ENCODE measurements at places on chromosomes 4 and X.

DNA sequence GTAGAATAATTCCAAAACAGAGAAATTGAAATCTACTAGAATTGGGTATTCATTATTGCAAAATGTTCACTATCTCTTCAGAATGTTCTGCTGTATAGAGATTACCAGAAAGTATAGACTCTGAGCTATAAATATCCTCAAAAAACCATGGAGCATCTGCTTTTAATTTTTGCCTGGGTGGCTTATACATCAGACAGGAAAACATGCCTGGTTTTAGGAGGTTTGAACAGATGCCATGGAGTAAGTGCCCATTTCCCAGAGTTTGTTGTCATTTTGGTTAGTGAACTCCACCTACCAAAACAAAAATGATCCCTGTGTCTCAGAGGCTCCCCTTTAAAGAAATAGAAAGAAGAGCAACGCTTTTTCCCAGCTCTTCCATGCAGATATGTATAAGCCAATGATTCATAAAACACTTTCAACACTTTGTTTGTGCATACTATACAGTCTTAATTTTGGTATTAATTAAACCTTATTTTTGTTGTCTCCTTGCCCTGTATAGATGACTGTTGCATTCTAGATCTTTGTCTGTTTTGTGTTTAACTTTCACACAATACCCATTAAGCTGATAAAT is 68.7 kb downstream of the MEPE start:
- no peak for DNase-seq

DNA sequence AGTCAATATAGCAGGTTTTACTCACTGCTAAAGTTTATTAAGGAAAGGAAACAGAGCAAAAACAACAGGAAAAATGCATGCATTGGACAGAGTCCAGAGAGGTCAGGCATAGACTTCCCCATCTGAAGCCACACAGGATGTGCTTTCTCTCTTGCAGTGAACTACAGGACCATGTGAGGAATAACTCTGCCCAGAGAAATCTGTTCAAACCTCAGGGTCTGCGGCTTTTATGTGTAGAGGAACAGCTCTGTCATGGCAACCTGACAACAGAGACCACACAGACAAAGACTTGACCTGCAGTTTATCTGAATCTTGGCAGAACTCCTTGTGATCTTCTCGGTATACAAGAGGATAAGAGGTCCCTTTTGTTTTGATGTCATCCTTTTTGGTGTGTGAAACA is 46.3 kb upstream of the LONRF3 start:
- no peak for DNase-seq

DNA sequence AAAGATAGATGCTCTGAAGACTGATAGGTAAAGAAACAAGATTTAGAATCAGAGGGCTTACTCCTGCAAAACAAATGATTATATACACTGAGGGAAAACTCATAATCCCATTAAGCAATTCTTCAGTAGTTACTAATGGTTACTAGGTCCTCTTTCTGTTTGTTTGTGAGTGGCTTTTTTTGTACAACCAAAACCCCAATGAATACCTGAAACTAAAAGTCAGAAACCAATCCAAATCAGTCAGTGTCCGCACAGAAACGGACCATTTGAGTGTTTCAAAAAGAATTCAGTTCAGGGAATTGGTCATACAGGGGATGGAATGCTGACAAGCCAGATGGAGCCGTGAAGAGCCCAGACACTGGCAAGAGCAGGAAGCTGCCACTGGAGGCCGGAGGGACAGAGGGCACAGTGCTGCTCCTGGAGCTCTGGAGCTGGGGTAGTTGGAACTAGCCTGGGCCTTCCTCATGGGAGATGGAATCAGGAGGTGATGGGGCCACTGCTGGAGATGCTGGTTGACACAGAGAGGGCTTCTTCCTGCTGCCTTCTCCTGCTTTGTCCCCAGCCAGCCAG is 31.9 kb downstream of the SETD7 start:
- DNase-seq: no peak

DNA sequence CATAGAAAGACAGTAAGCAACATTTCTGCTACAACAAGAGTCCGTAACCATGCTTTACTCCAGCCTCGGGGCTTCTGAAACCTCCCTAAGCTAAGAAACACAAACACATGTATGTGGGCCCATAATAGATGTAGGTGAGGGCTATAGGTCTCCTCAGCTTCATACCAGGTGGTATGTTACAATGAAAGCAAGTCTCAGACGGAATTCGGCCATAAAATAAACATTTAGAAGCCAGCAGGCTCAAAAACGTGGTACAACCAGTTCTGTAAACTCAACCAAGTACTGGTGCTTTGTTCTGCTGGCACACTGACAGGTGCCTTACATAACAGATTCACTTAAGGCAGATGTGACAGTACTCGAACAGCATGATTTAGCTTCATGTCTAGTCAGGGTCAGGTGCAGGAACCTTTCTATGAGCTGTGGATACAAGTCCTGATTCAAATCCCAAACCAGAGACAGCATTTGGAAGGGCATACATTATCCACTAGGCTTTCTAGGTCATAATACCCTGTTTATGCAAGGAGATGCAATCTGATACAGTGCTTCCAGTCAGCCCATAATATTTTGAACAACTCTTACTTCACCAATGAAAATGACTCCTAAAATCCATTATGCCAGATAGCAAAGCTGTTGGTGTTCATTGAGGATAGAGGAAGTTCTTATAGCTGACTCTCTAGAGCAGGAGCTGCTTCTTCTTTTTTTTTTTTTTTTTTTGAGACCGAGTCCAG is 113.8 kb upstream of the ENPP6 start:
- DNase-seq: no peak

GRCh38 chrX:53239474-53239873 is 14.5 kb upstream of the KDM5C start:
- DNase-seq: no peak

- no peak for DNase-seq
Measured at GRCh38 chr4:7721984-7722551, 217.6 kb downstream of the AFAP1 start.

DNA sequence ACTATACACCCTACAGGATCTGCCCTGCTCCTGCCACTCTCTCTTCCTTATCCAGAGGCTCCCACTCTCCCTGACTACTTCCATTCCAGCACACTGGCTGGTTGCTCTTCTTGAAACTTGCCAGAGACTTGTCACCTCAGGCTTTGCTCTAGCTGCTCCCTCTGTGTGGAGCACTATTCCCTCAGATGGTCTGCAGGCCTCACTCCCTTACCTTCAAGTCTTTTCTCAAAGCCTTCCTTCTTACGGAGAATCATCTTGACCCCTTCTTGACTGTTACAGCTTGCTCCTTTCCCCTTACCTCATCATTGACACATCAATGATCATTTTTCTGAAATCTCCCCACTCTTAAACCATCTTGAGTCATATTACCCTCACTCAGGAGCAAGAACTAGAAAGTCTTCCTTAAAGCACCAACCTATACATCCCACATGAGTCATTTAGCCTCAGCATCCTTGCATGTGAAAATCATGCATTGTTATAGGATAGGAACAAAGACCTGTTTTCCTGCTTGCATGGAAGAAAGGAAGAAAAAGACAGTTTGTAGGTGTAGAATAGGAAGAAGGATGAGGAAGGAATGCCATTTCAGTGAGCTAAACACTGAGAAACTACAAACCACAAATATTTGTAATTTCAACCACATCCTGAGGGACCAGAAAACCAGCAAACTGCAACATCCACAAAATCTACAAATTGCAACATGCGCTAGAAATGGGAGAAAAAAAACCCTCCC is 55.7 kb downstream of the ANTXR2 start:
- no peak for DNase-seq

DNA sequence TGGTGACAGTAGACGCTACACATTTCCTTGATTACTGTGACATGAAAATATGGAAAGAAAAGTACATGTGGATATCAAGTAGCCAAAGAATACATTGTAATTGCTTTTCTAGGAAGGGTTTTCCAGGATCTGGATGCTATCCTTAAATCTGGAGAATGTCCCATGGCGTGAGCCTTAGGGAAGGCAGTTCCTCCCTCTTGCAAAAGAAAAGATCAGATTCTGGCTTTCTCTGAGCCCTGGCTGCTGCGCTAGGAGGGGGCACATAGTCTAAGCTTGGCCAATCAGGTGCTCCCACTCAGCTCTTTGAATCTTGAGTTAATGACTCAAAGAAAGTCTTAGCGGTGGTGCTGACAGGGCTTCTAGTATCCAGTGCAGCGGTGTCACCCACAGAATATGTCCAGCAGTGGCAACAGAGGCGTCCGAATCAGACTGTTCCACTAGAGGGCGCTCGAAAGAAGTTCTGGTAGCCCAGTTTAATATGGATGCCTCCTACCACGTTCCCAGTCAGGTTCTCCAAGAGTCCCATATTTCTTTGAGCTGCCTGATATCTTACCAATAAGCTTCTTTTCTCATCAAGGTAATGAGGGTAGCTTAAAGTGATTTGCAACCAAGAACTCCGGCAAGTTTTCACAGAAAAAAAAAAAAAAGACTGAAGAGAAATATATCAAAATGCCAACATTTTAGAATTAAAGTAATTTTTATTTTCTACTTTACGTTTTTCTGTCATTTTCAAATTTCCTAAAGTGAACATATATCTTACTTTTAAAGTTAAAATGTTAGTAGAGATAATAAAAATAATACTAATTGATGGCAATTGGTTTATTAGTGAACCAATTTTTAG is 213.4 kb upstream of the S100G start:
- peak; percentile 40 for DNase-seq

DNA sequence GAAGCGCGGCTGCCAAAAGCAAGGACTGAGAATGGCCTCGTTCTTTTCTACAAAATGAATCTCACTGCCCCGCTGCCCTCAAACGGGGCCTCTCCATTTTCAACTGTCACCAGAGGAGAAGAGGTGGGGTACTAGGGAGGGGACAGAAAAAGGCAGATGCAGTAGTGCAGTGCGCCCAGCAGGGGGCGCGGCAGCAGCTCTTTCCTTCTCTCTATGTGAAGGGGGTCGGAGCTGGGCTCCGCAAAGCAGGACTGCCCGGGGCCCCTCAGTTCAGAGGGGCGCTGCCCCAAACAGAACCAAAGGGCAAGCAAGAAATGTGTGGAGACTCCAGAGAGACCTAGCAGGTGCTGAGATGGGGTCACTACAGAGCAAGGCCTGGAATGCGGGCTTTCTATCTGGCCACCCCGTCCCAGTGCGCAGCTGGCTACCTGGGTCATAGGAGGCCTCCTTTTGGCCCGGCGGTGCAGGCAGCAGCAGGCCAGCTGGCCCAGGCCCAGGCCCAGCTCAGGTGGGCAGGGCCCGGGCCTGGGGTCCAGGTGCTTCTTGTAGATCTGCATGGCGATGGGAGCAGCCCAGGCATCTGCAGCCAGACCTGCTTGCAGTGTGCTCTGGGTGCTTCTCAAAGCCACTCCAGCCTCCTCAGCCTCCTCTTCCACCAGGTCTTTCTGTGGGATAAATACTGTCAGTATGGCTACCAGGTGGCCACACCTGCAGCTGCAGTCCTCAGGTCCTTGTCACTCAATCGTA is 5.9 kb downstream of the IRAK1 start:
- DNase-seq: peak; percentile 65

DNA sequence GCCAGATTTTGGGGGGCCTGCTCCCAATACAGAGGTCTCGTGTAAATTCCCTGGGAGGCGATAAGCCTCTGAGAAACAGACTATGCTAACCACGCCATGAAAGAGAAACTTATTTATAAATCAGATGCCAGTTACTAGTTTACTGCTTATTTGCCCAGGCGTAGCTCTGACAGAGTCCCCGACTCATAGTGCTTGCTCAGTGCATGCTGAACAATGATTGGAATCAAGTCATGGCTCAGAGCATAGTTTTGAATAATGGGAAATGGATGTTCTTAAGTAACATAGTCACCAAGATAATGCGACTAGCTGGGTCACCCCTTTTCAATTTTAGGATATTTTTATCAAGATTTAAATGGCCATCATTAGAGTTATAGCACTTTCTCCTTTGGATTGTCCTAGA is 39.9 kb downstream of the HTT start:
- no peak for DNase-seq

- DNase-seq: no peak
Measured at GRCh38 chr4:124019749-124020549, 623.4 kb downstream of the SPRY1 start.

DNA sequence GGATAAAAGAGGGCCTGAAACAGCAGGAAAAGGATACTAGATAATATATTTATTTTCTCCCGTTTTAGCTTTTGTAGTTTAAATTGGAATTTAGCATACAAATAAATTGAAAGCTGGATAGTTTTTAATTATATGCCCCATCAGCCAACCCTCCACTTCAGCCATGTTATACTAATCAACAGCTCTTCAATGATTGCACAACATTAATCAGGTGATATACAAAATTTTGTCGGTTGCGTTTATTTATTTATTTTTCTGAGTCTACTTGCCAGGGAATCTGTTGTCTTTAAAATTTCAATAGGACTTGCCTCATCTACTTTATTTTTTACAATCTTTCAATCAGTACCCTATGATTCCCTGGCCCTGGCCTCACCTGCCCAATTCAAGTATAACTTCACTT is 12.1 kb downstream of the DGKK start:
- no peak for DNase-seq

DNA sequence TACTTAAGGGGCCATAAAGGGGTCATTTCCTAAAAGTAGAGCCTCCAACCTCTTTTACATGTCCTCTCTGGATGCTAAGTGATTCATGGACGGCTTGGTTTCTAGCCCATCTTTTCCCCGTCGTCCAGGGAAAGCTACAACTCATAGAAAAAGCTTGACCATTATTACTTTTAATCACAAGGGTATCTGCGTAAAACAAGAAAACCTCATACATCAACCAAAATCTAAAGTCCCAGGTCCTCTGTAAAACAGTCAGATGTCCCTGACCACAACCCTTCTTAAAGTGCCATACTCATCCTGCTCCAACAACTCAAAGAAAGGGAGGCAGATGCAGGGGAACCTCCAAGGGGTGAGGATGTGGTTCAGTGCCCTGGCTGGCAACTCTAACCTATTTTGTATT is 29.6 kb downstream of the ADGRA3 start:
- DNase-seq: no peak

All from stimulated activated effector memory CD8-positive, alpha-beta T cell treated with anti-CD3 and anti-CD28 coated beads, Interleukin-12 subunit alpha, Interleukin-12 subunit beta, amount 100 ng/mL, for 72 hours (primary cell).